Daoy (cell line): ENCODE measurements at places on chromosomes 5 and 9. TPM values are rescaled to one million over a fixed set of nuclear protein-coding genes. Genes with fewer than 3 reads are reported as not detected.

SHOC1 gene
- not detected in 2 replicates for total RNA-seq

FOXD1 gene
- total RNA-seq = 21.9 and 62.3 TPM in 2 replicates

NIM1K gene
- not detected in 2 replicates for total RNA-seq

GRCh38 chr9:130208600-130209347, 36.6 kb downstream of the NCS1 start:
- DNase-seq = no peak

TOR1A gene
- 30.9 and 31.8 TPM in 2 replicates for total RNA-seq

- DNase-seq = no peak
Measured at GRCh38 chr5:178150977-178151734, 2.5 kb downstream of the NHP2 start.

UBAP2 gene
- total RNA-seq = 14.9 and 17.0 TPM in 2 replicates

DNA sequence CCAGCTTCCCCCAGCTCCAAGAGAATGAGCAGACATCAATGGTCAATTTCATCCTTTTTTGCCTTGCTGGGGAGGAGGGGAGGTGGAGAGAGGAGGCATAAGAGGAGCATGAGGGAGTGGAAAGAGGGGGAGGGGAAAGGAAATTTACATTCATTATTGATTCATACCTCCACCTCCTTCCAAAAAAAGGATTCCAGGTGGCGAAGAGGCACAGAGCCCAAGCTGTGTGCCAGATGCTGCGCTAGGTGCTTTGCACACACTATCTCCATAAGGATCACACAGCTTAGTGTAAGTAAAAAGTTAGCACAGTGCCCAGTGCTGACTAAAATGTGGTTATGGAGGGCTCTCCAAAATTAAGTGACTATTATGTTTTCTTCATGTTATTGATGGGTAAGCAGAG, 11.0 kb downstream of the ASTN2 start:
- no peak for DNase-seq

GRCh38 chr9:101073122-101073521, 44.6 kb downstream of the PLPPR1 start:
- no peak for DNase-seq

DNA sequence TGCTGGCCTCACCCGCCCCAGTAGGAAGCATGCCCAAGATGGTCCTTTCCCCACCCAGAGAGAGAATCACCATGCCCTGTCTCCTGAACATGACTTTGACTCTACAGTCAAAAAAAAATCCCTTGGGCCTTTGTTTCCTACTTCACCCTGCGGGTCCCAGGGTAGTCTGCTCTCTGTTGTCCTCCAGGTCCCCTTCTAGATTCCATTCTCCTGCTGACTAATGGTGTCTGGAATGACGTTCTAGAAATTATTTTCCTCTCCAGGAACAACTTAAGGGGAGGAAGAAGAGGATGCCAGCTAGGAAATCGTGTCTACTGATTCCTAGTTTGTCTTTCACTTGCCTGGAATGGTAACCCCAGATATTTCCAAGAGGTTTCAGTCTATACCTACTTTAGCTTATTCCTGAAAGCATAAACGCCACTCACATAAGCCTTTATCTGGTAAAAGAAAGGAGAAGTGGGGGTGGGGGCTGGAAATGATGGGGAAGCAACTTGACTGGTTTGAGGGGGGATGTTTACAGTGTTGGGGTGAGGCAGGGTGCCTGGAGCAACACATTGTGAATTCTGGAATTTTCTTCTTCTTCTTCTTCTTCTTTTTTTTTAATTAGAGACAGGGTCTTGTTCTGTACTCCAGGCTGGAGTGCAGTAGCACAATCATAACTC, 93.9 kb downstream of the SNX18 start:
- DNase-seq = no peak

TTC16 gene
- total RNA-seq = 0.06 TPM in 1 of 2 replicates, not detected in the other

DNA sequence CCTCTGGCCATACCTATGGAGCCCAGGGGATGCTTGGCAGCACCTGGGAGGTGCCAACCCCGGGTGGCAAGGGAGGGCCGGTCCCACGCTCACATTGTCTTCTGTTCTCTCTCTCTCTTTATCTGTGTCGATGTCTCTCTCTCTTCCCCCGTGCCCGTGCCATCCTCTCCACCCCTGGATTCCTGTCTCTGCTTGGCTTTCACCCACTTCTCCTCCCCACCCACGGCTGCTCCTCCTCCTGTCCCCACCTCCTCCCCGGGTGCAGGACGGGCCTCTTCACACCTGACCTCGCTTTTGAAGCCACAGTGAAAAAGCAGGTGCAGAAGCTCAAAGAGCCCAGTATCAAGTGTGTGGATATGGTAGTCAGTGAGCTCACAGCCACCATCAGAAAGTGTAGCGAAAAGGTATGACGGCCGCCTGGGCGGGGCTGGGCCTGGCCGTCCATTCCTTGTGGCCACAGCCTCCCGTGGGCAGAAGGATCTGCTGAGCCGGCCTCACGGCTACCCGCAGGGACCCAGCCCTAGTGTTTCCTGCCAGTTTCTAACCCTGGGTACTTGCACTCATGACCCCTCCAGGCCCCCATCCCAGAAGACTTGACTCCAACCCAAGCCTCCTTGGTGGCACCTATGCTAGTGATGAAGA, 22.7 kb downstream of the DNM1 start:
- no peak for DNase-seq

ZNG1E gene
- 93.6 and 105 TPM in 2 replicates for total RNA-seq

DNA sequence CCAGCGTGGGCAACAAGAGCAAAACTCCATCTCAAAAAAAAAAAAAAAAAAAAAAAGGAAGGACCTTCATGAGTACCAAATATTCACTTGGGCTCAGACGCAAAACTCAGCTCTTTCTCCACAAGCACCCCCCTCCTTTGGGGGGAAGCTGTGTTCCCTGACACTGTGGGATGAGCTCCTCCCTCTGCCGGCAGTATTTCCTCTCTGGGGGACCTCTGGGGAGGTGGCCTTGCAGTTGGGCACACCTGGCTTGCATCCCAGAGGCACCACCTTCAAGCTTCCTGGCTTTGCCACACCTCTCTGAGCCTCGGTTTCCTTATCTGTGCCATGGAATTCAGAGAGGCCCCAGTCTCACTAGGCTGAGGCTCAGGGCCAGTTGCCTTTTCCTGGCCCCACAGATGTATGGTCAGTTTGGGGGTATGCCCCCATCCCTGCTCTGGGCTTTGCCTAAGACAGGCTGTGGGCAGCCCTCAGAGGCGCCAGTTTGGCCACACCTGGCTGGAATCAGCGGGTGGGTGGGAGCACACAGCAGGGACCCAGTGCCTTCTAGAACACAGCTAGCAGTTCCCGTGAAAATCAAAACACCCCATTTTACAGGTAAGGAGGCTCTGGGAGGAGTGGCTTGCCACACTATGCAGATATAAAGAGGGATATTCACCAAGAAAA, 157.5 kb upstream of the IER5L start:
- no peak for DNase-seq

SLCO4C1 gene
- not detected in 2 replicates for total RNA-seq

GRCh38 chr9:93596399-93596798, 20.0 kb downstream of the PHF2 start:
- no peak for DNase-seq

GRCh38 chr5:119470851-119471451, 18.7 kb downstream of the HSD17B4 start:
- DNase-seq = peak; percentile 16
